ENCODE measurements at places on chromosomes 4 and X.

- DNase-seq = no peak
These were observed 1499.3 kb downstream of the PCDH7 start for GRCh38 chr4:32219306-32220075.

GRCh38 chr4:98662626-98663225 is 4.3 kb upstream of the TSPAN5 start:
- DNase-seq = no peak

DNA sequence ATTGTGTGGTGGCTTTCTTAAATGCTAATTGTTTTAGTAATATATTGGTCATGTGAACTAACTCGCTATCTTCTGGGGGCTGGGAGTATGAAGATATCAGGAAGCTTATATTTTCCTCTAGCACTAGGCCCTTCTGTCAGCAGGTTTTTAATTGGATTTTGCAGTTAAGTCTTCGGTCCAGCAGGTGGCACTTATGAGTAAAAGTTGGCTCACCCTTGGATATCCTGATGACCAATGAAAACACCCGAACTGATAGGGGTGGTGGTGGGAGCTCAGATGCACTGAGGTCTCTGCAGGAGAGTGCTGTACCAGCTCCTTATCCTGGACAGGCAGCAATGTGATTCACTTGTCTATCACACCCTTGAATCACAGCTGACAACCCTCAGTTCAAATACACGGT is 1365.8 kb upstream of the DIAPH2 start:
- DNase-seq = peak; percentile 2

DNA sequence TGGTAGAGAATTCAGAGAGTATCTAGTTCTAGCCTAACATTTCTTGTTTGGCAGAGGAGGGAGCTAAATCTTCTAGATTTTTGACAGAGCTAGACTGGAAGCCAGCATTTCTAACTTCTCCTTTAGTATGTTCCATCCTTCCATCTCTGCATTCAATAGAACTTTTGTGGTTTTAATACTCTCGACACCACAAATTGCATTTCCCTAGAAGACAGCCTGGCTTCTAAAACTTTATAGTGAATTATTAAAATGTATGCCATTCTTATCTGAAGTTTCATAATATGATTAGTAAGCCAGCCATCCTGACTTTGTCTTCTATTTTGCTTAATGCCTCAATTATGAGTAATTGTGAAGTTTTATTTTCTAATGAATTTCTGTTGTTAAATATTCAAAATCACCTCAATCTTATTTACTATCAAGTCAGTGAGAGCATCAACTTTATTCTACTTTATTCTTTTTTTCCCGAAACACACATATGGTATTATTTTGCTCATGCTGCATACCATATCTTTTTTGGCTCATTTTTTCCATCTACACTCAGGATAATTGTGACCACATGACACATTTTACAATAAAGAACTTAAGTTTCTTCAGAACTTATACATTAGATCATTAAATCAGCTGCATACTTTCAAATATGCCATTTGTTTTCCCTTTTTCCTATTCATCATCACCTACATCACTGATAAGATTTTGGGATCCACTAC is 30.2 kb downstream of the EDNRA start:
- no peak for DNase-seq

DNA sequence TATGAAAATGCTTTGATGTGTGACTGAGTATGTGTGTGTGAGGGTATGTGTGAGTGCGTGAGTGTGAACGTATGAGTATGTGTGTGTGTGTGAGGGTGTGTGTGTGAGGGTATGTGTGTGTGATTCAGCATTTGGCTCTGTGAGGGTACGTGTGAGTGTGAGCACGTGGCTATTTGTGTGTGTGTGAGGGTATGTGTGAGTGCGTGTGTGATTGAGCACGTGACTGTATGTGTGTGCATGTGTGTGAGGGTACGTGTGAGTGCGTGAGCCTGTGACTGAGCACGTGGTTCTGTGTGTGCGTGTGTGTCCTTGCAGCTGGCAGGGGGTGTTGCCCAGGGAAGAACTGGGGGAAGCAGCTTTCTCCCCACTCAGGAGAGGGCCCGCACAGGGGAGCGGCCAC is 16.1 kb upstream of the PPP2R3B start:
- no peak for DNase-seq

- DNase-seq = no peak
These were observed 56.4 kb downstream of the SCFD2 start for GRCh38 chr4:53309321-53310040.

DNA sequence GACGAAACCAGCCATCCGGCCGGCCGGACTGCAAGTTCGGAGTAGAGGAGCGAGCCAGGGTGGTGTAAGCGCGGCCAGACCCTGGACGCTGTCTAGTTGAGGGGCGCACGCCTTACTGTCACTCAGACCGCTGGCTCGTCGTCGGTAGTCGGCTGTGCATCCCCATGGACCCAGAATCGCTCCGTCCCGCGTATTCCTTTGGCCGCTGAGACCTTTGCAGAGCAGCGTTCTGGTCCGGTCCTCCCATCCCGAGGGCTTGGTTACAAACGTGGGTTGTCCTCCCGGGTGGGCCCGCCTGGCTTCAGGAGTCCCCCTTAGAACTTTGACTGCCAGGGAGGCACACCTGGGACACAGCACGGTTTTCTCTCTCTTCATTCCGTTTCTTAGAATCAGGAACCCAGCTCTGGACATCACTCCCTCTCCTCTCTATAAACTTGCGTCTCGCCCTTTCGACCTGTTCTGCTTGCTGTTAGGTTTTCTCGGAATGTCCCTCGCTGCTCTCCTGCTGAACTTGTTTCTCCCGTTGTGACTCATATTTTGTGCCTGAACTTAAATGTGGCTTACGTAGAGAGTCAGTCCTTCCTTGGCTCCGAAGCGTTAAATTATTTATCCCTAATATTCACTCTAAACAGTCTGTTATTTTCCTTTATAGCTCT is 672 bp downstream of the PGM2 start:
- DNase-seq = peak; percentile 68

DNA sequence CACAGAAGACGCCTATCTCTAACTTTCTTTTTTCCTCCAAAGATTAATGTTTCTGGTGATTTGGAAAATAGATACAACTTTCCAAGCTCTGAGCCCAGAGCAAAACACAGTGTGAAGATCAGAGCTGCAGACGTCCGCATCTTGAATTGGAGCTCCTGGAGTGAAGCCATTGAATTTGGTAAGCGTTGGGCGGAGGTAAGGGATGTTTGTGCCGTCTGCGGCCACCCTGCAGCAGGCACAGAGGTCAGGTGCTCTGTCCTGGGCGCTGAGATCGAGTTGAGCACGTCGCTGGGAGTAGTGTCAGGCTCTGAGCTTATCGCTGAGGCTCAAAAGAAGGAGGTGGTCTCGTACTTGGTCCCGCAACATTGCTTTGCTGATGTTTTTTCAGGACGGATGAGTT is 31.8 kb downstream of the CSF2RA start:
- DNase-seq = no peak

DNA sequence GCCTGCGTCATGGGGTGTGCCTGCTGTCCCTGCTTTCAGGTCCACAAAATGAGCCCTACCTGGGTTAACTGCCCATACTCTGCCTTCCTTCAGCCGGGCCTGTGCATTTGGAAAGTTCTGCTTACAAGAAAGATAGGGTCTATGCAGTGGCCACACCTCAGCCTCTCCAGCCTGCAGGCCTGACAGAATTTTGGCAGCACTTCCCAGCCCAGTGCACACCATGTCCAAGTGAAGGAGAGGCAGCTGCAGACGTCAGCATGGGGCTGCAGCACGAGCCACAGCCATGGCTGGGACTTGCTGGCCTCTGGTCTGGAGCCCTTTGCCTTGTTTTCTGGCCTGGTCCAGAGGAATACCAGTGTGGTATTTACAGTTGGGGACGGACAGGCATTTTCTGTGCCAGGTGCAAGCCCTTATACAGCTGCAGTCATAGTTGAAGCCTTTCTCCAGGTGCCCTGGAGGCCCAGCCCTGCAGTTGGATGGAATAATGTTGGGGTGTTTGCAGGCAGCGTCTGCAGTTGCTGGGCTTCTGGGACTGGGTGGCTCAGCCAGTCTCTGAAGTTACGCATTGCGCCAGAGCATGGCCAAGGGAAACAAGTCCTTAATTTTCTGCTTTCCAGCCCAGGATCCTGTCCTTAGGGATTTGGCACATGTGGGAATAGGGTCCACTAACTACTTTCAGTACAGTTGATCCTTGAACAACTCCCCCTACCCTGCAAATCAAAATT is 26.2 kb downstream of the JADE1 start:
- DNase-seq = no peak

DNA sequence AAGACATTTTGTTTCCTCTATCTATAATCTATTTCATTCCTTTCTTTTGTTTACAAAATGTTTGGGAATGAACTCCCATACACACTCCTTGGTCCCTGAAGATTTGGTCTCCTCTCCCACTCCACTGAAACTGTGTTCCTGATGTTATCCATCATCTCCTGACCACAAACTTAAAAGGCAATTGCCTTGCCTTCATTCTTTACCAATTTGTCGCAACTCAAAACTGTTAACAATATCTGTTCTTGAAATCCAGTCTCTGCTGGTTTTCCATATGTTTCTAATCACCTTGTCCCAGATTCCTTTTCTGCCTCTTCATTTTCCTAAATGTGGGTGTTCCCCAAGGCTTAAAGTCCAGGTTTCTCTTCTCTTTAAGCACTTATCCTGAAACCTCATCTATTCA is 262.2 kb upstream of the TTC29 start:
- DNase-seq = no peak

DNA sequence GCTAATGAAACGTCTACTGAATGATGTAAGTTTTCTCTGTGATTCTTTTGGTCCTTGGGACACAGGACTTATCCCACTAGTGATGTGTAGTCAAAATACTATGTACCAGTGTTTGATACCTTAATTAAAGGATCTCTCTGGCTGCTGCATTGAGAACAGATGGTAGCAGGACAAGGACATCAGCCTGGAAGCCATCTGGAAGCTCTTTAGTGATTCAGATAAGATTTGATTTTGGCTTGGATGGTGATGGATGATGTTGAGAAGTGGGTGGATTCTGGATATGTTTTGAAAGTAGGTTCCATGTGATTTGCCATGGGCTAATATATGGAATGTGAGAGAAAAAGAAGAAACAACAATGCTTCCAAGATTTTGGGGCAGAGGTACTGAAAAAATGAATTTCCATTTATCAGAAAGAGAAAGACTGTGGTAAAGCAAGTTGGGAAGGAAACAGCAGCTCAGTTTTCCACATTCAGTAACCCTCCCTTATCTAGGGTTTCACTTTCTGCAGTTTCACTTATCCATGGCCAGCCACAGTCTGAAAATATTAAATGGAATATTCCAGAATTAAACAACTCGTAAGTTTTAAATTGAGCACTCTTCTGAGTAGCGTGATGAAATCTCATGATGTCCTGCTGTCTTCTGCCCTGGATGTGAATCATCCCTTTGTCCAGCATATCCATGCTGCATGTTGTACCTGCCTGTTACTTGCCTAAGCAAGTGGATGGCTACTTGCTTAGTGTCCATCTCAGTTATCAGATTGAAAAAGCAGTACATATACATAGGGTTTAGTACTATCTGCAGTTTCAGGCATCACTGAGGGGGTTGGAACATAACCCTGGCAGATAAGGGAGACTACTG is 15.6 kb downstream of the CD38 start:
- no peak for DNase-seq

DNA sequence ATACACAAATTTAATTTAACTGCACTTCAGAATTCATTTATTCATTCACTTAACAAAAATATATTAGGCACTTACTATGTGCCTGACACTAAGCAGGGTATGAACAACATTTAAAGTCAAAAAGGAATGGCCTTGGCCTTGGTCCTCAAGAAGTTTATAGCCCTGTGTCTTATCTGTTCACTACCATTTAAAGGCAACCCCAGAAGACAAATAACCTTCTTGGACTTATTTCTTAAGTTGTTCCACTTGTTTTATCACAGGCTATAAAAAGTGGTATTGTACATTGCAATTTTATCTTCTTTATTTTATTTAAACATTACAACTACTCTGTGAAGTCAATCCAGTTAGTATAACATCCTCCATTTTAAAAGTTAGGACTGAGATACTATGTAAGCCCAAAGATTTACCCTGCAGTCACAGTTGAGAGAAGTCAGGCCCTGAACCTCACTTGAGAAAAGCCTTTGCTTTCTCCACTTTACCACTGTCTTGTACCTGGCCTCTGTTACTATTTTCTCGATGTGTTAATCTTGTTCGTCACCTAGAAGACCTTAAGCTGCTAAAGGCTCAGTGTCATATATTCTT is 305.6 kb upstream of the DIPK2B start:
- DNase-seq = no peak

DNA sequence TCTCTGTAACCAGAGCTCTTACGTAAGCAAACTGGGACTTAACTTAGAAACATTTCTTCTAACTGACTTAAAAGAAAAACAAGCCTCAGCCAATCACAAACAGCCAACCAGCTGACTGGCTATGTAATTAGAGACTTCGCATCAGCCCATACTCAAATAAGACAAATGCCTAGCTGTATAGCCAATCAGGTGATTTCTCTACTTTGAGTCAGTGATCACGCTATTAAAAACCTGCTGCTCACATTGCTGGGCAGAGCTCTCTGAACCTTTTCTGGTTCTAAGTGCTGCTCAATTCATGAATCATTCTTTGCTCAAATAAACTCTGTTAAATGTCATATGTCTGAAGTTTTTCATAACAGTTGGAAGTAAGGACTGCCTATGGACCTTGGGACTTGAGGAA is 9.9 kb upstream of the SMIM10L2A start:
- no peak for DNase-seq

- no peak for DNase-seq
These were observed 41.6 kb upstream of the NKRF start for GRCh38 chrX:119647552-119648420.

DNA sequence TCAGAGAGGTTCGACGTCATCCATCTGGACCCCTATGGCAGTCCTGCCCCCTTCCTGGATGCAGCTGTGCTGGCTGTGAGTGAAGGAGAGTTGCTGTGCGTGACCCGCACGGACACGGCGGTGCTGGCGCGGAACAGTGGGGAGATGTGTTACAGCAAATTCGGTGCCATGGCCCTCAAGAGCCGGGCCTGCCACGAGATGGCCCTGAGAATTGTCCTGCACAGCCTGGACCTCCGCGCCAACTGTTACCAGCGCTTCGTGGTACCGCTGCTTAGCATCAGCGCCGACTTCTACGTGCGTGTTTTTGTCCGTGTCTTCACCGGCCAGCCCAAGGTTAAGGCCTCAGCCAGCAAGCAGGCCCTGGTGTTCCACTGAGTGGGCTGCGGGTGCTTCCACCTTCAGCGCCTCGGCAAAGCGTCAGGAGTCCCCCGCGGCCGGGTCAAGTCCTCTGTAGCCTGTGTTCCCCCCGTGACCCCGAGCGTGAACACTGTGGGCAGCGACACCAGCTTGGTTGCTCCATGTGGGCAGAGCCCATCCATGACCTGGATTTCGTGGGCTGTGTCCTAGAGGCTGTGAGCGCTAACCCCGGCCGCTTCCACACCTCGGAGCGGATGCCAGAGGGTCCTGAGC is 186.7 kb upstream of the SLITRK2 start:
- DNase-seq = no peak

DNA sequence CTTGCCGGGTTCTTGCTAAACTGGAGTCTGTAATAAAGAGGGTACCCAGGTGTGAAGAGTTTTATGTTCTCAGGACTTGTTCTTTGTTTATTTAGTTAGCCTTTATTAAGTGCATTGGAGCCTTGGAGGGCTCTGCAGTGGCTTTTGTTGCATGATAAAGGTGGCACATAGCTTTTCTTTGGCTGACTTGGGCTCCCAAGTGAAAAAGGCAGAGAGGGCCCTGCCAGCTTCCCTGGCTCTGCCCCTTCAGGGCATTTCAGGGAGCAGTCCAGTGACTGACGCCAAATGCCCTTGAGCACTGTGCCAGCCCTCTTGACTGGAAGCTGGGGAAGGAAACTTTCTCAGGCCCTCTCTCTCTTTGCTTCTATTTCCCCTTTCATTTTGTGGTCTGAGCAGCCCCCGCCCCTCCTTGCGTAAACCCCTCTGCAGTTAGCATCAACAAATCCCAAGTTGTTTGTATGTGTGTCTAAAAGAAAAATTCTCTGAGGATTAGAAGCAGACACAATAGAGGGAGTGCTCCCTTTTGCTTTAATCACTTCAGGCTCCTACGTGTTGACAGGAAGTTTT is 152.2 kb downstream of the NHS start:
- no peak for DNase-seq

Measured in ELR (cell line).